ENCODE measurements at places on chromosomes 1 and 21. TPM values are rescaled to one million over a fixed set of nuclear protein-coding genes. Genes with fewer than 3 reads are reported as not detected.

The ESPN gene
- 8.0 TPM for polyA plus RNA-seq

The MAB21L3 gene
- polyA plus RNA-seq, result 0.47 TPM

The SPRR3 gene
- not detected for polyA plus RNA-seq

The TEDDM1 gene
- not detected for polyA plus RNA-seq

The SPATA21 gene
- not detected for polyA plus RNA-seq

The B3GALT5 gene
- polyA plus RNA-seq, result 0.40 TPM

The KRTAP21-2 gene
- polyA plus RNA-seq, result not detected

The VHLL gene
- not detected for polyA plus RNA-seq

The ENAH gene
- polyA plus RNA-seq, result 46.4 TPM

The MTARC1 gene
- polyA plus RNA-seq, result 15.8 TPM

The PRAMEF13 gene
- polyA plus RNA-seq, result not detected

The CLCA2 gene
- not detected for polyA plus RNA-seq

The SLC35F3 gene
- 2.0 TPM for polyA plus RNA-seq

The STYXL2 gene
- 55.3 TPM for polyA plus RNA-seq

The OPTC gene
- not detected for polyA plus RNA-seq

The CELA3B gene
- not detected for polyA plus RNA-seq

The CLDN17 gene
- not detected for polyA plus RNA-seq

The NAV1 gene
- 127 TPM for polyA plus RNA-seq

The FMO1 gene
- polyA plus RNA-seq, result 0.06 TPM

The SLC6A9 gene
- polyA plus RNA-seq, result 12.1 TPM

The FTCD gene
- 31.1 TPM for polyA plus RNA-seq

The ZBTB37 gene
- polyA plus RNA-seq, result 3.0 TPM

The HSD11B1 gene
- polyA plus RNA-seq, result not detected

The TFAP2E gene
- polyA plus RNA-seq, result 0.50 TPM

The TP73 gene
- 0.87 TPM for polyA plus RNA-seq

The BARHL2 gene
- polyA plus RNA-seq, result not detected

The TPTE gene
- not detected for polyA plus RNA-seq

The OTUD3 gene
- 1.3 TPM for polyA plus RNA-seq

The LYPD8 gene
- not detected for polyA plus RNA-seq

The AMIGO1 gene
- 7.7 TPM for polyA plus RNA-seq

The HHIPL2 gene
- not detected for polyA plus RNA-seq

The NUDT17 gene
- polyA plus RNA-seq, result 17.0 TPM

The KRTAP12-2 gene
- polyA plus RNA-seq, result not detected

The NR5A2 gene
- not detected for polyA plus RNA-seq

The CELSR2 gene
- 6.1 TPM for polyA plus RNA-seq

The PIGV gene
- polyA plus RNA-seq, result 11.7 TPM

The S100A16 gene
- polyA plus RNA-seq, result 110 TPM

The DMBX1 gene
- polyA plus RNA-seq, result not detected

The FMO5 gene
- 0.75 TPM for polyA plus RNA-seq

The KPRP gene
- polyA plus RNA-seq, result not detected

The HUNK gene
- 13.2 TPM for polyA plus RNA-seq

The LRRN2 gene
- 5.2 TPM for polyA plus RNA-seq

The MAP10 gene
- polyA plus RNA-seq, result 9.4 TPM

The RGS4 gene
- polyA plus RNA-seq, result 10.0 TPM

The ICOSLG gene
- polyA plus RNA-seq, result not detected

The ZBTB8A gene
- polyA plus RNA-seq, result 4.4 TPM

The EXTL1 gene
- 10.0 TPM for polyA plus RNA-seq

The GPR153 gene
- polyA plus RNA-seq, result 21.0 TPM

The SMCP gene
- polyA plus RNA-seq, result not detected

The SPRR1A gene
- polyA plus RNA-seq, result not detected

The FOXD2 gene
- polyA plus RNA-seq, result not detected

The TIAM1 gene
- polyA plus RNA-seq, result 9.6 TPM

The RPS27 gene
- 1,321 TPM for polyA plus RNA-seq

The SH2D2A gene
- 1.1 TPM for polyA plus RNA-seq

The LCE1F gene
- polyA plus RNA-seq, result not detected

The SWT1 gene
- 2.8 TPM for polyA plus RNA-seq
